Activated T-helper 9 cell treated with anti-CD3 and anti-CD28 coated beads, Interleukin-2, amount 50 U/mL, for 16 hours (primary cell): ENCODE measurements at places on chromosomes 2 and 18.

DNA sequence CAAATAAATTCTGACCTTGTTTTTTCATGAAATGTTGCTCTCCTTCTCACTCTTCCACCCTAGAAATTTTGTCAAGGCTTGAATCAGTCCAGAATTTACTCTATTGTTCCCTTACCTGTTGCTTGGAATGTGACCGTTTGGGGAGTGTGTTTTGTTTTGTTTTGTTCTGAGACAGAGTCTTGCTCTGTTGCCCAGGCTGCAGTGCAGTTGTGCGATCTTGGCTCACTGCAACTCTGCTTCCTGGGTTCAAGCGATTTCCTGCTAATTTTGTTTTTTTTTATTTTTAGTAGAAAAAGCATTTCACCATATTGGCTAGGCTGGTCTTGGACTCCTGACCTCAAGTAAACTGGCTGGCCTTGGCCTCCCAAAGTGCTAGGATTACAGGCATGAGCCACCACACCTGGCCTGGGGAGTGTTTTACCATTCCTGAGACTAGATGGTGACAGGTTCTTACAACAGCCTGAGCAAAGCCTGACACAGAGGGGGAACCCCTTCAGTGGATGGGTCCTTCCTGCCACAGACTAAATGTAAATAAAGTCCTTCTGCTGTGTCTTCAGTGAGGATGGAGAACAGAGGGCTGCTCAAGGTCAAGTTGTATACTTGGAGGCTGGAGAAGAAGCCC lies 52.0 kb downstream of the HAUS1 start:
- DNase-seq, result no peak

DNA sequence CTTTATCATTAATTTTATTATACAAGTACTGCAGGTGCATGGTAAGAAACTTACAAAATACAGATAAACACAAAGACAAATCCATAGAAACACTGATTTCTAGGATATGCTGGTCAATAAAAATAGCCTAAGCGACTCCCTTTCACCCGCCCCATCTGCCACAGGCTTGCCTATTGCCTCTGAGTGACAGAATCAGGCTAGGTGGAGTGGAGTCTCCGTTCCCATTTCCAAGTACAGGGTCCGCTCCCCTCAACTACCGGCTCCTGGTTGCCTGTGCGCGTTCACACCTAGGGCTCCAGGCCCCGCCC lies 201 bp upstream of the TRAPPC12 start:
- DNase-seq, result no peak

GRCh38 chr18:76672627-76673026 lies 149.7 kb upstream of the ZNF236 start:
- no peak for DNase-seq

- no peak for DNase-seq
Observed at GRCh38 chr2:128834207-128834879, 515.7 kb upstream of the HS6ST1 start.

DNA sequence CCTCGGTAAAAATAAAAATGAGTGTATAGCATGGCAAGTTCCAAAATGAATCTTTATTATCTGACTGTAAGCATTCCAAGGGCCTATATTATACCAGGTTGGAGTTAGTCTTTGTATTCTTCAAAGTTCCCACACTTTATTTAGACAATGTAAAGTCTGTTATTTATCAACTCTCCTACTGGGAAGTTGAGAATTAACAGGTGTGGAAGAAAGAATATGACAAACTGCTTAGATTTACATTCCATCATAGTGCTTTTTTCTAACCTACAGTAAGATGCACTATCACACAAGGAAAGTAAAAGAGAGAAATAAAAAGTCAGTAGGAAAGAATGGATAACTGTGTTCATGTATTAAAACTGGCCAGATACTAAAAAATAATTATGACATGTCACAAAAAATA lies 93.3 kb downstream of the SESTD1 start:
- DNase-seq, result no peak

DNA sequence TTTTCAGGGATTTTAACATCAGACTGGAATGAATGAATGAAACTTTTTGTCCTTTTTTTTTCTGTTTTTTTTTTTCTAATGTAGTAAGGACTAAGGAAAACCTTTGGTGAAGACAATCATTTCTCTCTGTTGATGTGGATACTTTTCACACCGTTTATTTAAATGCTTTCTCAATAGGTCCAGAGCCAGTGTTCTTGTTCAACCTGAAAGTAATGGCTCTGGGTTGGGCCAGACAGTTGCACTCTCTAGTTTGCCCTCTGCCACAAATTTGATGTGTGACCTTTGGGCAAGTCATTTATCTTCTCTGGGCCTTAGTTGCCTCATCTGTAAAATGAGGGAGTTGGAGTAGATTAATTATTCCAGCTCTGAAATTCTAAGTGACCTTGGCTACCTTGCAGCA lies 53.4 kb downstream of the SMAD4 start:
- no peak for DNase-seq

DNA sequence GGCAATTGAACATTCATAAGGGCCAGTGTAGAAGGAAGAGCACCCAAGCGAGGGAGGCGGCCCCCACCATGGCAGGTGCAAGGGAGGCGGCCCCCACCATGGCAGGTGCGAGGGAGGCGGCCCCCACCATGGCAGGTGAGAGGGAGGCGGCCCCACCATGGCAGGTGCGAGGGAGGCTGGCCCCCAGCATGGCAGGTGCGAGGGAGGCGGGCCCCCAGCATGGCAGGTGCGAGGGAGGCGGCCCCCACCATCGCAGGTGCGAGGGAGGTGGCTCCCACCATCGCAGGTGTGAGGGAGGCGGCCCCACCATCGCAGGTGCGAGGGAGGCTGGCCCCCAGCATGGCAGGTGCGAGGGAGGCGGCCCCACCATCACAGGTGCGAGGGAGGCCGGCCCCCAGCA lies 24.7 kb upstream of the GPC1 start:
- no peak for DNase-seq

DNA sequence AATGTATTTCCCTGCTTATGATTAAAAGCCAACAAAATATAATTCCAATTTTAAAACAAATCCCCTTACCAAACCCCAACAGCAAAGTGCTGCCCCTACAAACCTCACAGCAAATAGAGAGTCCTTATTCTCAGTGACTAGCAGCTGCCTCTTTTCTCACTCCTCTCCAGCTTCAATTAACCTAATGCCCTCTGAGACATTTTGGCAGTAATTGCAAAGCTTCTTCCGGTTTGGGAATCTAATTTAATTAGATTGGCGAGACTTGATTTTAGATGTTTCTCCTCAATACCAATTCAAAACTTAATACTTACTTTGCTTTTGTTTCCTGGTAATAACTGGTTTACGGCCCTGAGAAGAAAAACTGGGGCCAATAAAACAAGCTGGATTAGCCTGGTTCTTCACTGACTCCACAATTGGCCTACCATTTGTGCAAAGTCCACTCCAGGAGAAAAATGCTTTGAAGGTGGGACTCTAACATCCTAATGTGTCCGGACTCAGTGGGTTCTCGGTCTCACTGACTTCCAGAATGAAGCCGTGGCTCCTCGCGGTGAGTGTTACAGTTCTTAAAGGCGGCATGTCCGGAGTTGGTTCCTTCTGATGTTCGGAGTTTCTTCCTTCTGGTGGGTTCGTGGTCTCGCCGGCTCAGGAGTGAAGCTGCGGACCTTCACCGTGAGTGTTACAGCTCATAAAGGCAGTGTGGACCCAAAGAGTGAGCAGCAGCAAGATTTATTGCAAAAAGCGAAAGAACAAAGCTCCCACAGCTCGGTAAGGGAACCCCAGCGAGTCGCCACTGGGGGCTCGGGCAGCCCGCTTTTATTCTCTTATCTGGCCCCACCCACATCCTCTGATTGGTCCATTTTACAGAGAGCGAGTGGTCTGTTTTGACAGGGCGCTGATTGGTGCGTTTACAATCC lies 52.8 kb downstream of the SLC35F5 start:
- no peak for DNase-seq

DNA sequence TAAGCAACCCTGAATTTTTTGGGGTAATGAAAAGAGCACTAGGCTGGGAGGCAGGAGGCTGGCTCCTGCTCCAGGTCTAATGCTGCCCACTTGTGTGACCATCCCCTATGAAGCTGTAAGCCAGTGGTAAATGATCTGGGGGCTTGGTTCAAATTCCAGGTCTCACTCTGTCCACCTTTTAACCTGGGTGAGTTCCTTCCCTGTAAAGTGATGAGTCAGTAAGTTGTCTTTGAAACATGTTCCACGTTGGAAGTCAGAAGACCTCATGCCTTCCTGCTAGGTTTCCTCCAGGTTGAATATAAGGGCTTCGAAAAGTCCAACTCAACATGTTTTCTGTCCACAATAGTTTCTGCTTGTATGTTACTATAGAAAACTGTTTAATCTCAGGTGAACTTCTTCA lies 160.9 kb upstream of the MYT1L start:
- no peak for DNase-seq

- no peak for DNase-seq
Observed at GRCh38 chr2:210901326-210901725, 344.9 kb downstream of the CPS1 start.

DNA sequence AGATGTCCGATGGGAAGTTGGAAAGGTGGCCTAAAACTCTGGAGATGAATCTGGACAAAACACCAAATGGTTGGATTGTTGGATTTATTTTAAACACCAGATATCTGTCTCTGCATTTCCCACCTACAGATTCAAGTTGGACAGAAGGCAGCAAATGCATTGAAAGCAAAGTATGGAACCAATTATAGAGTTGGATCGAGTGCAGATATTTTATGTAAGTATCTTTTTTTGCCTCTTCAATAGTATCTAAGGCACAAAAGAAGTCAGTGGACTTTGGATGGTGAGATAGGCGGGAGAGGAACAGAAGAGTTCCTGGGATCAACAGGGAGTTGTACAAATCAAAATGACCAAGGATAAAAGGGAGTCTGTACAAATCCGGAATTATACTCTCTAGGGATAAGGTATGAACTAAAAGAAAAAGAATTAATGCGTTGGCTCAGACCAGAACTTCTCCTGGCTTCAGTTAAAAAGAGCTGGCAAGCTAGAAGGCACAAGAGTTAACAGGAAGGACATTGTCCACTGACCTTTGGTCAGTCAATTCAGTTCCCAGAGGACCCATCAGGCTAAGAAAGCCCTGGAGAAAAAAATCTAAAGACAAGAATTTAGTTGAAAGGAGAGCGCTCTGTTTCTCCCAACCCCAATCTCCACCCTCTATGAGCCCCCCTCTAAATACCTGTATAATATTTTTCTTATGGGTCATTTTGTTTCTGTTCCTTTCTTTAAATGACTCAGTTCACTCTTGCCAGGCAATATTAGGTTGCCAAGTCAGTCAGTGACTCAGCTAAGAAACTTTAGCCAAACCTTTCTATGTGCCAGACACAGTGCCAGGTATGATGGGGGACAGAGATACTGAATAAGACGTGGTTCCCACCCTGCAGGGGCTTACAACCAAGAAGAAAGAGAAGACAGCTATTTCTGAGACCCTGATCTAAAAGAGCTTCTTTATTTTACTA lies 29.1 kb downstream of the CPO start:
- DNase-seq, result no peak

DNA sequence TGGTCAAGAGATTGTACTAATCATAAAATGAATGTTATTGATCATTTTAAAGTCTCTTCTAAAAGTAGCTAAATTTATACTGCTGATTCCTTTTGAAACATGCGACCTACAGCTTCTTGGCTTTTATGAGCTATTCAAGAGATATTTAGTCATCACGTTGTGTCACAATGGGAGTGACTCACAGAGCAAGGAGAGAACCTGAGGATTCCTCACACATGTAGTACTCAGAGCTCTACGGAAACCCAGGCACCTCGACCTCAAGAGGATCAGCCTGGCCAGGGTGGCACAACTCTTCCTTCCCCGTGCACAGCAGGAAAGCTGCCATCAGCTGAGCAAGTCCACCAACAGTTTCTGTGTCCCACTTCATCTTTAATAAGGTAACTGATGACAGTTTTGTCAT lies at the start of gene DHRS9:
DHRS9 (plus strand) TSS at position 223 of the 400 bp plus-strand sequence. CDS start 12,019 bp downstream, outside the sequence.
- DNase-seq, result no peak

DNA sequence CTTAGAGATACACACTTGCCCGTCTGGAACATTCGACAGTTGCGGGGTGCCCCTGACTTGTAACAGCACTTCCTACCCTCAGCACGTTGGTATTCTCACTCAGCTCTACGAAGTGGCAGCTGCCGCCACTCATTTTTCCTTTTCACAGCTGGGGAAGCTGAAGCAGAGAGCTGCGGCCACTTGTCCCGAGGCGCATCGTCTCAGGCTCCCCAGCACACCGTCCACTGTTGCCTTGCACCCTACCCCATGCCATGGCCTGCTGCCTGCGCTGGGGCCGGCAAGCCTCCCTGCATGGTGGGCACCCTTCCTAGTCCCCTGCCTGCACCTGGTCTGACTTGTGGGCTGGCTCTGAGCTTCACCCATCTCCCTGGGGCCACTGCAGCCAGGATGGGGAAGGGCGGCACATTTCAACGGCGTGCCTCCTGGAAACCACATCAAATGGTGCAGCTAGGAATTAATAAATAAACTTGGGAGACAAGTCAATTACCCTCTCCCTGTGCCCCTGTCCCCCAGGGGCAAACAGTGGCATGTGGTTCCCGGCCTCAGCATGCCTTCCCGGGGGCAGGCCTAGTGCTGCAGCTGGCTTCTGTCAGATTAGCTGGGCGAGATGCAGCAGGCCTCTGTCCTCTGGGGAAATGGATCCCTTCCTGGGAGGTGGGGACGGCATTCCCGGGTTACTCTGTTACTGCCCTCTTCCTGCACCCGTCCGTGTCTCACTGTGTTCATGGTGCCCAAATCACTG lies 64.7 kb upstream of the HAAO start:
- no peak for DNase-seq

- no peak for DNase-seq
Observed at GRCh38 chr18:3170441-3171161, 49.2 kb downstream of the MYOM1 start.

GRCh38 chr2:207863345-207863744 lies 93.6 kb upstream of the FZD5 start:
- DNase-seq, result no peak

- no peak for DNase-seq
Observed at GRCh38 chr2:98029718-98030222, 34.0 kb upstream of the TMEM131 start.

GRCh38 chr2:161965994-161966393 lies 108.0 kb downstream of the DPP4 start:
- DNase-seq, result no peak
